ENCODE measurements at places on chromosomes 5 and 9.

- DNase-seq, result no peak
Measured at GRCh38 chr5:125452991-125453390, 706.6 kb upstream of the ZNF608 start.

- DNase-seq, result no peak
Measured at GRCh38 chr5:80885396-80886000, 74.7 kb upstream of the RASGRF2 start.

DNA sequence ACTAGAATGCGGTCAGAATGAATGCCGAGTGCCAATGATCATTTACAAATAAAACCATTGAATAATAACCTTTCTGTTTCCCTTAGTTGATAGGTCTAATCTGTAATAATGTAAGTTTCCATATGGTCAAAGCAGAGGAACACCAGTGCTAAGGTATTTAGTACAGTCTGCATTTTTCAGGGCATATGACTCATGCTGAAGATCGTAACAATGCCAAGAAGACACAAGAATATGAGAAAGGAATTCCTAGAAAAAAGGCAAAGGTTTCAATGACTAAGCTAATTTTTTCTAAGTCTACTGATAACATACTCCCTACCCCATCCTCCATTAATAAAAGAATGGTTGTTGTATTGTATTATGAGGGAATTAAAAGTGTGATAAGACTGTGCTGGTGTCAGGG is 2.8 kb downstream of the OR1L8 start:
- no peak for DNase-seq

GRCh38 chr5:80150731-80151130 is 105.1 kb downstream of the SERINC5 start:
- no peak for DNase-seq

DNA sequence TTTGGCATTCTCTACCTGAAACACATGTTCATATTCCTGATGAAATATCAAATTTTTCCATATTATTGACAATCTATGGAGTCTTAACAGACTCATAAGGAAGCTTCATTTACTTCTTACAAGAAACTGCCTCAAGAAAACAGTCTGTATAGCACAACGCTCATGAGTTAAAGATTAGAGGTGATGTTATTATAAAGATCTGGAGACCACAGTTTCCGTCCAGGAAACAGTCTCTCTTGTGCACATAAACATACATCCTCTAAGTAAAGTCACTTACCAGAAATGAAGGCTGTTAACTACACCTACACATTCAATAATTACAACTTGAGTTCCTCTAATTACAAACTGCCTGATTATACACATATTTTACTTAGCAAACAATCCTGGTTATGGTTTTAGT is 86.9 kb downstream of the RAPGEF6 start:
- DNase-seq, result no peak

DNA sequence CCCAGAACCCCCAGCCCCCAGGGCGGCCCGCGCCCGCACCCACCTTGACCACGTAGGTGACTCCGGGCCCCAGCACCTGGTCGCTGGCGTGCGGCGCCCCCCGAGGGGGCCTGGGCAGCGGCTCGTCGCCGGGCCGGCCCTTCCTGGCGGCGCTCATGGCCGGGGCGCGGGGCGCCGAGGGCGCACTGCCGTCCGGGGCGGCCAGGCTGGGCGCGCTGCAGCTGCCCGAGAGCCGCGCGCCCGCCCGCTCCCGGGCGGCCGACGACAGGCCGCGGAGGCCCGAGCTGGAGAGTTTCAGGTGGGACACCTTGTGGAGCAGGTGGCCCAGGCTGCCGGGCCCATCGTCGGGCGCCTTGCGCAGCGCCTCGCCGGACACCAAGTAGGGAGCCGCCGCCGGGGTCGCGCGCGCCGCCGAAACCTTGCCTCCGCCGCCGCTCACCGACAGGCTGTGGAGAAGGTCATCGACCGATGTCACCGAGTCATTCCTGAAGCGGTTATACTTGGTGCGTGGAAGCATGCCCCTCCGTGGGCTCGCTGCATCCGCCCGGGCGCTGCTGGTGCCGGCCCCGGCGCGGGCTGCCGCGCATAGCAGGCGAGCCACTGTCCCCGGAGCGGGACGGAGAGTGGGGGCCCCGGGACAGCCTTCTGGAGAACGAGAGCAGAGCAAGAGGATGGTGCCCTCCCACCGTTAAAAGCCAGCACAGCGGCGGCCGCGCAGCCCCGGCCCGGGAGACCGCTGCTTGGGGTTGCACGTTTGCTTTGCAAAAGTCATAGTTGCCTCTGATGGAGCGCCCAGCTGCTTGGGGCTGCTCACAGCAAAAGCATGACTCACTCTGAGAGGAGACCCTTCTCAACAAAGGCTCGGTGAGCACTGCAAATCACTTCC is at the start of gene SHC3:
TSS of gene SHC3 (minus strand) at position 875 of the 886 bp plus-strand sequence. CDS start at position 517, 358 bp downstream.
- DNase-seq, result no peak
